ENCODE measurements at places on chromosomes 2 and 18. TPM values are rescaled to one million over a fixed set of nuclear protein-coding genes. Genes with fewer than 3 reads are reported as not detected.

Gene LAMA1
- 7.9 TPM for total RNA-seq

Gene DUSP19
- 0.67 TPM for total RNA-seq

Gene SH3RF3
- 20.4 TPM for total RNA-seq

Gene IL18R1
- 18.2 TPM for total RNA-seq

Gene SERPINB13
- not detected for total RNA-seq

Gene FECH
- total RNA-seq, result 19.9 TPM

DNA sequence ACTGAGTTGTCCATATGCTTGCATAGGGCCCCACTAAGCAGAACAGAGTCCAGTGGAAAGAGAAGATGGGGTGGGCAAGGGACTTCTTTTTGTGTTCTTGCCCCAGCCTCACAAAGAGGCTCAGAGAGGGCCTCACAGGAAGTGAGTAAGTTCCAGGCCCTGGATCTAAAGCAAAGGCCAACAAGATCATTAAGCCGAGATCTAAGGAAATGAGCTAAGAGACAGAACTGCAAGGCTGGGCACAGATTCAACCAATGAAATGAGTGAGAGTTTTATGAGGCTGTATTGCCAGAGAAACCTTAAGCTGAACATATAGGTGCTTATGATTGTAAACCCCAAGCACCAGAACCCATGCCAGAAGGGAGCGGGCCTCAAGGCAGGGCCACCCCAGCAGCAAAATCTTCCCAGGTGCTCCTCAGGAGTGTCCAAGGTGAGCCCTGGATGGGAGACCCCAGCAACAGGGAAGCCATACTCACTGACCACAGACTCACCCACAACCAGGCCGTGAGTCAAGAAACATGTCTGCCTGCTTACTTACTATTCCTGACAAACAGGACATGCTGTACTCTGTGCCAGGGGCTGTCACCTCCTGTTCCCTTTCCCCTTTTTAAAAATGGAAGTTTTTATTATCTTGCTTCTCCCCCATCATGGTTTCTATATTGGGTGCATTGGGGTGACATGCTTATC is 40.2 kb downstream of the SLC14A1 start:
- no peak for DNase-seq

GRCh38 chr2:8337321-8337720 is 344.5 kb upstream of the ID2 start:
- DNase-seq, result no peak

DNA sequence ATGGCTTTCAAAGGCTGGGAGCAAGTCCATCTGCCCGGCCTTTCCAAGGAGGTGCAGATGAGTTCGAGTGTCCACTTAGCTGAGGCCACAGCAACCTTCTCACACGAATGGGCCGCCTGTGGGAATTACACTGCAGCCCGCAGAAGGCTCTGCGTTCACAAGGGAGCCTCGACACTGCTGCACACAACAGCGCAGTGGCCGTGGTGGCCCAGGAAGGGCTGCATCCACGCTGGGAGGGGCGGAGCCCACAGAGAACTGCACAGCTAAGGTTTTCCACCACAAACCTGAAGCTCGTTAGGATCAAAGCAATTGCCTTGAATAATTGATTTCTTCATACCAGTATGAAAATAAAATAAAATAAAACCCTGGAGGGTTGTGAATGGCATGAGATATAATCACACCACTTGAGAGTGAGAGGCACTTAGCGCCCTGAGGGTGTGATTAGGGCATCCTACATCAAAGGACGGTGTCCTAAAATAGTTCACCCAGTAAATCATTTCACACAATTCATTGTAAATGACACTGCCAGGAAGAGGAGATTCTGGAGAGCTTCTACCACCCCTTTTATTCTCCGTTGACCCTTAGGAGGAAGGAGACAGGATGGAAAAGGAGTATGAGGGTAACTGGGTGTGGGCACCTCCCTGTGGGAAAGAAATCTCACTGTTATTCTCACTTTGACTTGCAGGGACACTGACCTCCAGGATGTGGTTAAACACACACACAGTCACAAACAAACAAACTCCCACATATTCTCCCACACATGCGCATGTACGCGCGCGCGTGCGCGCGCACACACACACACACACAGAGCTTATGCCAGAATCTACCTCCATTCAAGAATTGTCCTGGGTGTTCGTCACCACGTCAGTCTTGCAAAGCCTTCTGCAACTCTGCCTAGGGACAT is 256.6 kb upstream of the ID2 start:
- DNase-seq, result no peak

All from mesenteric fat pad (tissue), 1 donor.